ENCODE measurements at places on chromosomes 3 and 15.

GRCh38 chr15:47768735-47769134 lies 51.4 kb downstream of the SEMA6D start:
- DNase-seq, result no peak

DNA sequence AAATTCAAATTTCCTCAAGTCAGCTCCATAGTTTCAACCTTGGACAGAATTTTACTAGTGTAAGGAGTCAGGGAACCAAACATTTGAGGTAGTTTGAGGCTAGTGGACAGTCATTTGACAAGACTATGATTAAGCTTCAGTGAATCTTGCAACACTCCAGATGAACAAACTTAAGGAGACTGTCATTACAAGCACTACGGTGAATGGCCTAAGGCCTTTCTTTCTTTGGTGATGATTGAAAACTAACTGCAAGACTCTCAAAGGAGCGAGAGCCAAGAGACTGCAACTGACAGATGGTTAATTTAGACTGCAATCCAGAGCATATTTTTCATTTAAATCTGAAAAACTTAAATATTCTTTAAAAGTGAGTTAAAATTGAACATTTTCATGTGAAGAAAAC lies 272.3 kb upstream of the NECTIN3 start:
- no peak for DNase-seq

- no peak for DNase-seq
These were observed 23.4 kb downstream of the RGMA start for GRCh38 chr15:93065641-93066045.

DNA sequence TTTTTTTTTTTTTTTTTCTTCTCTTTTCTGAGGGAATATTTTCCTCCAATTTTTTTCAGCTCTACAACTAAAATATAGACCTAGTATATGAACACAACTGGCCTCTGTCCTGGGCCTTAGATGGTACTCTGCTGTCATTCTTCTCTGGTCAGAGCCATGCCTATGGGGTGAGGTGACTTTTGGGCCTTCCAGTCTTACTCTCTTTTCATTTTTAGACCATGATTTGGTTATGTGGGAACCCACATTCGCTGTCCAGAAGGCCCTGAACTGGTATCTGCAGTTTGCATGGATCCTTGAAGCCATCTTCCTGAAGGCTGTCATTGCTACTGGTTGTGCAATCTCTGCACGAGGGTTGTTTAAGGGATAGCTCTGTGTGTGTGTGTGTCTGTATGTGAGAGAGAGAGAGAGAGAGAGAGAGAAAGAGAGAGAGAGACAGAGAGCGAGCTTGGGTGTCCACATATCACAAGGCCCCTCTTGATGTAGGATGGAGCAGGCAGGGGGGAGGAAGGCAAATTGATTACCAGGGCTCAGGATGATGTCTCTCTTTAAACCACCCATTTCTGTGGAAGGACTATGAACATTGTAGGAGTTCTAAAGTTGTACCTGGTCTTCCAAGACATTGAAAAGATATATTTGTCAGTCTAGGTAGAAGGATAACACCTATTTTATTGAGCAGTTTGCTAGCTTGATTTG lies 6.9 kb downstream of the TGFBR2 start:
- no peak for DNase-seq

DNA sequence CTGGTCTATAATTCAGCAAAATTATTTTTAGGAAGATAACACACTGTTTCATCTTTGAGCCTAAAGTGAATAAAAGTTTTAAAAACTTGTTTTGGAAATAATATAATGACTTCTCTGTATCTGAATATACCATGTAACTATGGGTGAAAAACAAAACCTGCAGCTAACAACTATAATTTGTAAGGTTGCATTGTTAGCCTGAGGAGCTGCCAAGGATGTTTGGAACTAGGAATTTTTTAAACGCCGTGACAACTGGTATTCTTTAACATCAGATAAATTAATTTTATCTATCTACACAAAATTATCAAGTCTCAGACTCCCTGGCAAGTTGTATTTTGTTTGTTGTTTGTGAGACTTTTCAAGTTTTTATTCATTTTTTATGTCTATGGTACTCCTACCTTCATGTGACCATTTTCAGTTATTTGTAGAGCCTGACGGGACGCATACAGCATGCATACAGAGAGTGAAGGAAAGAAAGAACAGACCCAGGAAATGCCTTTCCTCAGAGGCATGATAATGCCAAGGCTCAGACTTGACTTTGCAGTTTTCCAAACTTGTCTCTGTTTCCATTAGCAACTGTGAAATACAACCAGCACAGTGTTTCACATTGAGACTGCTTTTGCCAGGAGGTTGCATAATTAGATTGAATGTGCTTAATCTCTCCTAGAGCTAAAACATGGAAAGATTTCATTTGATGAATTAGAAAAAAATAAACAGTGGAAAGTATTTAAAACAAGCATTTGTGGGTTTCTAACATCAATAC lies 60.8 kb upstream of the ARHGEF26 start:
- peak; percentile 73 for DNase-seq

GRCh38 chr15:65833501-65834205 lies 35.6 kb upstream of the RAB11A start:
- DNase-seq, result peak; percentile 43

DNA sequence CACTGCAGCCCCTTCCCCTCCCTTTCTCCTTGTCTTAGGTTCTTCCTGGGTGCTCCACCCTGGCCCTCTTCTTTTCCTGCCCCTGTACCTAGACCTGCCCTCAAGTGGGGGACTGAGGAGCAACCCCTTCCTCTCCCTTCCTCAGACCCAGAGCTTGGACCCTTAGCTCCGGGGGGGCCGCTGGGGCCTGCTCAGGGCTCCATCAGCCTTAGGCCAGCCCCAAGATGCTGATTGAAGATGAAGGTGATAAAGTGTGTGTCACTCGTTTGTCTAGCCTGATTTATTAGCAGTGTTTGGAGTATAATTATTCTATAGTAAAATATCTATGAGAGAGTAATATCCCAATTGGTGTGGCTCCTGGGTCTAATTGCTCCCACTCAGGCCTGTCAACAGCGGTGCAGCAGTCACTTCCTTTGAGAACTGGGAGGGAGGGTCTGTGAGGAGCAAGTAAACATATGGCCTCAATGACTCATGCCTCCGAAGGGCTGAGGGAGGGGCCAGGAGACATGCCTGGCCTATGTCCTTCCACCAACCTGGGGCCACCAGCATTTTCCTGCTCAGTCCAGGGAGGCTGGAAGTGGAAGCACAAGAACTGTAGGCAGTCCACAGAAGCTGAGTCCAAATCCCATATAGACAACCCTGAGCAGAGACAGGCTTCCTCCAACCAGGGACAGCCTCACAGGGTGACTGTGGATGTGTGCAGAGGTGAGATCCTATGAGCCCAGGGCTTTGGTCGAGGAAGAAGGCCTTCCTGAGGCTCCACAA lies 123.2 kb downstream of the DNAJB8 start:
- no peak for DNase-seq
